ENCODE measurements at places on chromosomes 12 and 14.
A peak's percentile ranks its signal among the peaks of the same experiment; 100 is the strongest.

- no peak for DNase-seq
These were observed 20.2 kb downstream of the EVL start for GRCh38 chr14:100085462-100085861.

DNA sequence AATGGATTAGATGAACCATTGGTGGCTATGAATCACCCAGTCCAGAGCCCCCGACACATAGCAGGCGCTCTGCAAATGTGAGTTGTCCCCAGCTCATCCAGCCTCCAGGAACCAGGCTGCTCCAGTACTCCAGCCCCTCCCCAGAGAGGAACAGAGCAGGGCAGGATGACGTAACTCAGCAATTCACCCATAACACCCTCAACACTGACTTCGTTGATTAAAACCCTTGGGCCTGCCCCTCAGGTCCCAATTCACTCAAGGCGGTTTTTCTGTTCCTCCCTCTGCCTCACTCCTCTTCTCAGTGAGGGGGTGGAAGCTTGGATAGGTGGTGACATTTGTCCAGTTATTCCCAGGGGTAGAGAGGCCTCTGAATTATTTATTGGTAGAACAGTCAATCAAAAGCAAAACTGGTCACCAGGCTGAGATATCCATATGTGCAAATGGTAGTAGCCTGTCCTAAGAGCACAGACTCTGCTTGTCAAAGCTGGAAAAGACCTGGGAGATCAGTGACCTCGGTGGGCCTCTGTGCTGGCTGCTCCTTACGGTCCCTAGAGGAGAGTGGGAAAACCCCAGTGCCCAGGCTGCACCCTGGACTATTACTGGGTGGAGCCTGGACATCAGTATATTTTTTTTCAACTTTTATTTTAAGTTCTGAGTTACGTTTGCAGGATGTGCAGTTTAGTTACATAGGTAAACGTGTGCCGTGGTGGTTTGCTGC, 97.0 kb downstream of the CMKLR1 start:
- no peak for DNase-seq

- DNase-seq: no peak
These were observed 93.4 kb downstream of the APAF1 start for GRCh38 chr12:98738539-98738938.

- no peak for DNase-seq
These were observed 14.7 kb downstream of the SUSD6 start for GRCh38 chr14:69626132-69626500.

GRCh38 chr14:32183151-32184058, 18.4 kb upstream of the RNU6-7 start:
- DNase-seq: no peak

DNA sequence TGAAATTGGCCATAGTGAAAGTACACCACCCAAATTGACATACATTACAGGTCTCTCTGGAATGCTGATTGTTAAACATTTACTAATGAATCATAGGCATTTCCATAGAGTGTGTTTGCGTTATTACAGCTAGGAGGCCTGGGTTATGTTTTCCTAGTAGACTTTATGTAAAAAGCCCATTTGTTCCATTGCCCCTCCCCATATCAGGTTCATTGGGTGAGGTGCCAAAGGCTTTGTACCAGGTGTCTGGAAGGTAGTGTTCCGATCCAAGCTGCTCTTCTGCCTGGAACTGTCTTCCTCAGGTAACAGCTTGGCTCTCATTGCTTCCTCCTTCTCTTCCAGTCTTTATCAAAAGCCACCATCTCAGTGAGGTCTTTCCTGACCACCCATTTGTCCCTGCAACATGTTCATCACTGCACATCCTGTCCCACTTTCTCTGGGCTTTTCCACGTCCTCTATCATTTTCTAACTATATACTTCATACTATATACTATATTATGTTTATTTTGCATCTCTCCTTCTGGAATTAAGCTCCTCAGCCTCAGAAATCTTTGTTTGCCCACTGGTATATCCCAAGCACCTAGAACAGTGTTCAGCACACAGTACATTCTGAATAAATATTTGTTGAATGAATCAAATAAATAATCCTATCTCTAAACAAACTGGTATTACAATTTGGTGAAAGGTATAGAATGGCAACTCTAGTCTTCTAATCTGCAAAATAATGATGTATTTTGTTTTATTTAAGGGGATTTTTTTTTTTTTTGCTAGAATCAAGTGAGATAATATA, 252.3 kb downstream of the KTN1 start:
- DNase-seq: peak; percentile 61

DNA sequence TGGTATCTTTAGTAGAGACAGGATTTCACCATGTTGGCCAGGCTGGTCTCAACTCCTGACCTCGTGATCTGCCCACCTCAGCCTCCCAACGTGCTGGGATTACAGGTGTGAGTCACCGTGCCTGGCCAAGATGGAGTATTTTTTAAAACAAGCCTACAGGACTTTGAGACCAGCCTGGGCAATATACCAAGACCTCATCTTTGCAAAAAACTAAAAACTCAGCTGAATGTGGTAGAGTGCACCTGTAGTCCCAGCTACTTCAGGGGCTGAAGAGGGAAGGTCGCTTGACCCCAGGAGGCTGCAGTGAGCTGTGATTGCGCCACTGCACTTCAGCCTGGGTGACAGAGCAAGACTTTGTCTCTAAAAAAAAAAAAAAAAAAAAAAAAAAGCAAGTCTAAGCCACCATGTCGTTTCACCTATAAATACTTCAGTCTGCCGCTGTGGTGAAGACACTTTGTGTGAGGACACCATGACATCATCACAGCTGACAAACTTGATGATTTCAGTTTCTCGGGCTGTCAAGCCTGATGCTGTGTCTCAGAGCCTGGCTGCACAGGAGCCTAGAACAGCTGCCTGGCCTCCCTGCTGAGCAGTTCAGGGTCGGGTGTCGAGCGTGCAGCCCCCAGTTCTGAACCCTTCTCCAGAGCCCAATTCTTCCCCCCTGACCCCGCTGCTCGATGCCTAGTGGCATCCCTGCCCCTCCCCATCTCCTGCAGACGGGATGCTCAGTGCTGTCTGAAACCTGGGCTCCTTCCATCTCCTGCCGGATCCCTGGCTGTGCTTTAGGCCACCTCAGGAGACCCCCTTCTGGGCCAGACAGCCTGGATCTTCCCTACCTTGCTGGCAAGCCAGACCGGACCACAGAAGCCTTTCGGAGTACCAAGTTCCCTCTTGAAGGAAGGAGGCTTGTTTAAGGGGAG, 119.2 kb upstream of the EVL start:
- no peak for DNase-seq

DNA sequence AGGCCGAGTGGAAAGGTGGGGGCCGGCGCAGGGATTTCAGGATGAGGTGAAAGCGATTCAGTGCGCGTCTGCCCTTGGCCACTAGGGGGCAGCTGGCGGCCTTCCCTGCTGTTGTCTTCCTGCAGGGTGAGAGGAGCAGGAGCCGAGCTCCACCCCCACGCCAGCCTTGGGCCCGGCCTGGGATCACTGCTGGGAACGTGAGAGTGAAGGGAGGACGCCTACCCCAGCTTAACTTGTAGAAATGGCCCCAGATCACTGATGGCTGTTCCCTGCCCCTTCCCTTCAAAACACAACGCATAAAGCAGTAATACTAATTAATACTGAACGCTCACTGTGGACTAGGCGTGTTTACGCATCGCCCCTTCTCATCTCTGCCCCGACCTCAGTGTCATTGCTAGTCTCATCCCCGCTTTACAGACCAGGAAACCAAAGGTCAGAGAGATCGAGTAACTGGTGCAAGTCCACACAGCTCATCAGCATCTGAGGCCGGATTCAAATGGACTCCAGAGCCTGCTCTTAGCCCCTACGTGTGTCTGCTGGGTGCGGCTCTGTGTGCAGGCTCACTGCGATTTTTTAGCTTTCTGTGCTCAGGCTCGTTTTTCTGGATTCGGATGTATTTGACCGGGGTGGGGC, 24.3 kb downstream of the MVK start:
- no peak for DNase-seq

DNA sequence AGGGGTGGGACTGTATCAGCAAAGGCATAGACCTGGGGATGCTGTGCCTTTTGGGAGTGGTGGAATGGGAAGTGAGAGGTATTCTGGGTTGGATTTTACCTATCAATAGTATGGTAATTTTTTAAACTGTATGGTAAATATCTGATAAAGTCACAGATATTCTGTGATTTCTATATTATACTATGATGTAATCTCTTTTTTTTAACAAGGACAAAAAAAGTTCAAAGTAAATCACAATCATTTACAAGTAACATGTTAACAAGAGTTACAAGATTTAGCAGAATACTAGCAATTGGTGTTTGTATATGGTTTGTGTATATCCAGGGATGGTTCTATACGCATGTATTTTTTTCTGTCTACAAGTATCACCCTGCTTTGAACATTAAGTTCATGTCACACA, 56.0 kb downstream of the BMAL2 start:
- DNase-seq: no peak

- DNase-seq: no peak
These were observed 155.7 kb upstream of the LRIG3 start for GRCh38 chr12:59075968-59076490.

- no peak for DNase-seq
These were observed 56.8 kb downstream of the GSC start for GRCh38 chr14:94713115-94713514.

DNA sequence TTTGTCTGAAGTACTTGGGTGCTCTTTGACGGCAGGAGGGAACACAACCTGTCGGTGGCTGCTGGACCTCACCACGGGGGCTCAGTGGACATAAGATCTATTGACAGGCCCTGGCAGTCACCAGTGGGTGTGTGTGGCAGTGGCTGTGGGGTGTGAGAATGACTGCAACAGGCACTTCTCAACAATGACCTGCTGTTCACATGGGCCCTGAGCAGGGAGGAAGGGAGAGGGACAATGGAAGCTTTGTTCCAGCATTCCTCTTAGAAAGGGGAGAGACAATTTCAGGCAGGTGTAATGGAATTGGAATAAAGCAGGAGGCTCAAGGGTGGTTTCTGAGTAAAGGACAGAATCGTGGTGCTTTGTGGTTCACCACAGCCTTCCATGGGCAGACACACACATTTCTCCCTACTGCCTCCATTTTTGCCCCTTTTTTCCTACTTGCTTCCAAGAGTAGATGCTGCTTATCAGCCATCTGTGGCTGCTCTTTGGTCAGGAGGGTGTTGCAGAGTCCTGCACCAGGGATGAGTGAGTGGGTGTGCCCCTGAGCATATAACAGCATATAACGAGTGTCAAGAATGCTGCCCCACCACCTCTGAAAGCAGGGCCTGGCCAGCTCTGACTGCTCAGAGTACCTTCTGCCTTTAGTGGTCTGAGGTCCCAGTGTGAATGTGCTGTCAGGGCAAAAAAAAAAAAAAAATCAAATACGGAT, 267.7 kb downstream of the RASSF9 start:
- no peak for DNase-seq

DNA sequence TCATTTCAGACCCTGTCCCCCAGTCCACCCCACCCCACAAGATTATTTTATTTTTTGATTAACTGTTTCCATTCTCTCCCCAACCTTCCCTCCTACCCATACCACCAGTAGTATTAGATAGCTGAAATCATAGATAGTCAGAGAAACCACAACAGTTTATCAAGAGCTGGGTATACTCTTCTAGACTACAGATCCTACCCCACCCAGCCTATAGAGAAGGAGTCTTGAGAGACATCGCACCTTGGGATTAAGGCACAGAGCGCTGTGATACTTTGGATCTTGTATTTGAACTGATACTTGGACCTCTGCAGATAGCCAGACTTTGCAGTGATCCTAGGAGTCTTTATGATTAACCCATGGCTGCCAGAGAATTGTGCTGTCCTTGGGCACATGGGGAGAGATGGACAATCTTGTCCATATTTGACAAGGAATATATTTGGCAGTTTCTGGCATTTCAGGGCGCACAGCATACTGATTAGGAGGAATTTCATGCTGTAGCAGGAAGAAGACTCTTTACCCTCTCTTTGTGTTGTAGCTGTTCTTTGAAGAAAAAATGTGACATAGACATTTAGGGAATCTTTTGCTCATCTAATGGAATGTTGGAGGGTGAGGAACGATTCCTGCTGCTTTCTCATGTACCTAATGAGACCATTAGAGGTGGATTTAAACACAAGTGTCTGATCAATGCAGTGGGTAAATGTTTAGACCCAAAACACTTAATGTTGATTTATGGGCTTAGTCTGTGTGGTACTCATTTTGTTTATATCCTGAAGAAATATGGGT, 982 bp downstream of the RBMS2 start:
- DNase-seq: no peak

- no peak for DNase-seq
These were observed 36.7 kb downstream of the TMBIM6 start for GRCh38 chr12:49777800-49778748.

GRCh38 chr12:51381226-51382079, 9.8 kb downstream of the GALNT6 start:
- DNase-seq: no peak
